ENCODE measurements at places on chromosomes 2 and 18. TPM values are rescaled to one million over a fixed set of nuclear protein-coding genes. Genes with fewer than 3 reads are reported as not detected.

AKAIN1 gene
- total RNA-seq = not detected

TMEM169 gene
- total RNA-seq = 0.45 TPM

GKN2 gene
- not detected for total RNA-seq

GPR55 gene
- total RNA-seq = 0.22 TPM

LONRF2 gene
- 5.9 TPM for total RNA-seq

FABP1 gene
- total RNA-seq = 6.9 TPM

TRIM54 gene
- not detected for total RNA-seq

DYNAP gene
- not detected for total RNA-seq

KANSL1L gene
- total RNA-seq = 14.6 TPM

TANC1 gene
- 27.9 TPM for total RNA-seq

FBXO15 gene
- total RNA-seq = 0.29 TPM

NFATC1 gene
- 35.4 TPM for total RNA-seq

PUM2 gene
- 74.2 TPM for total RNA-seq

ACTR3 gene
- total RNA-seq = 181 TPM

EMILIN1 gene
- total RNA-seq = 77.4 TPM

MROH2A gene
- total RNA-seq = not detected

All from mesenteric fat pad (tissue), 1 donor.